ENCODE measurements at places on chromosomes 13 and 19.

DNA sequence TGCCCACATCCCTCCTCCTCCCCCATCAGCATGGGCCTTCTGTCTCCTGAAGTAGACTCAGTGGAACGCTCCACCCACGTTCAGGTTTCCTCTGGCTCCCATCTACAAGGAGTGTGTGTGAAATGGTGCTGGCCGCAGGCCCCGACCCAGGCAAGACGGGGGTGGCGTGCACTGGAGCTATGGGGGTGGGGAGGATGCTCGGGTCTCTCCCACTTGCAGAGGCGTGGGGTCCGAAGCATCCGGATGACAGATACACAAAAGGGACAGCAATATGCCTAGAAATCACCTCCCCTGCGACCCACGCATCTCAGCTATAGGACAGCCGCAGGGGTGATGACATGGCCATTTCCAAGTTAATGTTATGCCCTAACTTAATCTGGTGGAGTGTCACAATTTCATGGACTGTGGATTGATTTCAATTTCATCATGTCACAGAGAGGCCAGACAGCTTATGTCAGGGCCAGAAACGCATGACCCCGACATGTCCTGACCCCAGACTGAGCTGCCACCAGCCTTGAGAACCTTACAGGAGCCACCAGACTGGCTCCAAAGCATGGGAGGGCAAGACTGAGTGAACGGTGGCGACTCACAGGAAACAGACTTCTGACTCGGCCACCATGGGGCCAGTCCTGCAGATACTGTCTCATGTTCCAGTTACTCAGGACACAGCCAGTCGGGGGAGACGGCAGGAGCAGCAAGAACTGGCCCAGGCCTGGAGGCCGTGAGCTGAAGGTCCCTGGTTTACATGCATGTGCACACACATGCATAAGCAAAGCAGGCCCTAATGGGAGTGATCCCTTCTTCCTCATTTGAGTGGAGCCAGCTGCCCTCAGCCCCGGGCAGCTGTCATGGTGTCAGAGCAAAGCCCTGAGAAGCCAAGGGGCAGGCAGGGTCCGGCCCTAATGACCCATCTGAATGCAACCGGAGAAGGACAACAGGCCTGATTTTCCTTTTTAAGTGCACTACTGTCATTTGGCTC is 82.2 kb downstream of the SLC7A1 start:
- no peak for DNase-seq

DNA sequence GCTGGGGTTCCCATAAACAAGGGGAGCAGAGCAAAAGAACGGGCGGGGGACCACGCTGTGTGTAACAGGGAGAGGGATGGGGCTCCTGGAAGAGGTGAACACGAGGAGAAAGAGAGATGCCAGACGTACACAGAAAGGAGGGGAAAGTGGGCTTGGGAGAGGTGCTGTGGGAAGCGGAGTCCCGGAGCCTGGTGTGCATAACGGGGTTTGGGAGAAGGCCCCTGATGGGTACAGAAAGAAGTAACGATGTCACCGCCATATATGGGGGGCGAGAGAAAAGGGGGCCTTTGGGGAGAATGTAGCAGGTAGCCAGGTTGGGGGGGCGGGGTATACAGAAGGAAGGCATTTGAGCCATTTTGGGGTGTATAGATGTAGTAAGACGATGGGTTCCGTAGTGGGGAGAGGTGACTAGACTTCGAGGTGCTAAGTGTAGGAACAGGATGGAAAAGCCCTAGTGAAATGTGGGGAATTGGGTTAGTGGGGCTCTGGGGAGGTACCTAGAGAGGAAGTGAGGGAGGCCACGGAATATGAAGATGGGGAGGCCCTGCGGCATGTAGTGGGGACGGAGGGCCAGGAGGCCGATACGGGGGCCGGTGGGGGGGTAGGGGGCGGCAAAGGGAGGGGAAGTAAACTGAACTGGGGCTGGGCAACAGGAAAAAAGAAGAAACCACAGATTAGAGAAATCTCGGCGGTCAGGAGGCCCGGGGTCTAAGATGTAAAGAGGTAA is 787 bp downstream of the ZNF580 start:
- no peak for DNase-seq

DNA sequence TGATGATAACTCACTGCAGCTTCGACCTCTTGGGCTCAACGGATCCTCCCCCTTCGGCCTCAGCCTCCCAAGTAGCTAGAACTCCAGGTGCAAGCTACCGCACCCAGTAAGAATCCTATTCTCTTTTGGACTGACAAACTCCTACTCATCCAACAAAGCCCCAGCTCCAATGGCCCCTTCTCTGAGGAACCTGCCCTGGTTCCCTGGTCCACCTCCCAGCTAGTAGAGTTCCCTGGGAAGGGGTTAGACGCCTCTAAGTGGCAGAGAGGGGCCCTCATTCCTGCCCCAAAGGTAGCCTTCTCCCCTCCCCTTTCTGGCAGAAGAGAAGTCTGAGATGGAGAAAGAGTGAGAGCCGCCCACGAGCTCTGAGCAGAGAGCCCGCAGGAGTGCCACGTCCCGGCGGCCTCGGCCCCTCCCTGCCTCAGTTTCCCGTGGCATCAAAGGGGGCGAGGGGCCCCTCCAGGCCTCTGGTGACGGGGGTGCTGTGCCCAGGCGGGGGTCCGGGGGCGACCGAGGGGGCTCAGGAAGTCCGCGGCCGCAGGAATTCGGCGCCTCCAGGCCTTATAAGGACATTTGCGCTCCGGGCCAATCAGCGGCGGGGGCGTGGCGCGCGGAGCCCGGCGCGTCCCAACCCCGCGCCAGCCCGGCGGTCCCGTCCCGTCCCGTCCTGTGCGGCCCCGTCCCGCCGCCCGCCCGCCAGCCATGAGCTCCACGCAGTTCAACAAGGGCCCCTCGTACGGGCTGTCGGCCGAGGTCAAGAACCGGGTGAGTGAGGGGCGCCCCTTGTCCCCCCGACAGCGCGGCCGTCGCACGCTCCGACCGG is at the start of gene CNN2:
CNN2 (plus strand) TSS at position 649 of the 823 bp plus-strand sequence; CDS start at position 703, 54 bp downstream.
- peak; percentile 74 for DNase-seq

GRCh38 chr19:3145909-3146676 is 10.3 kb downstream of the GNA15 start:
- DNase-seq = no peak

- peak; percentile 74 for DNase-seq
Observed at GRCh38 chr19:48333467-48334384, 8.4 kb downstream of the EMP3 start.

- DNase-seq = peak; percentile 82
Observed at GRCh38 chr19:3721131-3721886, 13.1 kb downstream of the TJP3 start.

GRCh38 chr19:3849092-3849491 is 19.7 kb downstream of the ZFR2 start:
- DNase-seq = peak; percentile 67

DNA sequence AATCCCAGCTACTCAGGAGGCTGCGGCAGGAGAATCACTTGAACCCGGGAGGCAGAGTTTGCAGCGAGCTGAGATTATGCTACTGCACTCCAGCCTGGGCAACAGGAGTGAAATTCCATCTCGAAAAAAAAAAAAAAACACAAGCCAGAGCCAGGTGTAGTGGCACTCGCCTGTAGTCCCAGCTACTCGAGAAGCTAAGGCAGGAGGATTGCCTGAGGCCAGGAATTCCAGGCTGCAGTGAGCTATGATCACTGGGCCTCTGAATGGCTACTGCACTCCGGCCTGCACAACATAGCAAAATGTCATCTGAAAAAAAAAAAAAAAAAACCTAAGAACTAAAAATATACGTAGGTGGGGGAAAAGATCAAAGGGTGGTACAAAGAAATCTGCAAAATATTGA is 19.4 kb downstream of the EPS15L1 start:
- DNase-seq = no peak

GRCh38 chr13:59790626-59791025 is 373.1 kb downstream of the DIAPH3 start:
- no peak for DNase-seq

DNA sequence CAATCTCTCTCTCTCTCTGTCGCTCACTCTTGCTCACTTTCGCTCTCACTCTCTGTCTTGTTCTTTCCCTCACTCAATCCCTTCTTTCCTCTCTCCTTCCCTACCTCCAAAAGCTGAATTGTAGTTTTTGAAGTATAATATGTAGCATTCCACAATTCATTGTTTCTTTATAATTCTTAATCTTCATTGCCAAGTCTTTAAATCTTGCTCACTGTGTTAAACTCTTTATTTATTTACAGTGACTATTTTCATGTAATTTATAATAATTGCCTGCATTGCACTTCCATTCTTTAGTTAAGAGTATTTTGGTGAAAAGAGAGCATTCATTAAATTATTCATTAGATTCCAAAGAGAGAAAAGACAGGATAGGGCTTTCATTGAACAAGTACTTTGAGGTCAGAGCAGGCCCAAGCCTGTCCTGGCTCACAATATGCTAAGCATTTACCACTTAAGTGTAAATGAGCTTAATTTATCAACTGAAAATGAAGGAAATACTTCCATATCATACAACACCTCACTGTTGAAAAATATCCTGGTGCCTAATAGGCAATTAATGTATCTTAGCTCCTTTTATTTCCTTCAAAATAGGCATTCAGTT is 257.4 kb upstream of the SLITRK1 start:
- no peak for DNase-seq

- DNase-seq = peak; percentile 11
Observed at GRCh38 chr19:18292810-18293641, 11.6 kb upstream of the JUND start.

- DNase-seq = no peak
Observed at GRCh38 chr13:76350399-76350798, 535.8 kb downstream of the KCTD12 start.

DNA sequence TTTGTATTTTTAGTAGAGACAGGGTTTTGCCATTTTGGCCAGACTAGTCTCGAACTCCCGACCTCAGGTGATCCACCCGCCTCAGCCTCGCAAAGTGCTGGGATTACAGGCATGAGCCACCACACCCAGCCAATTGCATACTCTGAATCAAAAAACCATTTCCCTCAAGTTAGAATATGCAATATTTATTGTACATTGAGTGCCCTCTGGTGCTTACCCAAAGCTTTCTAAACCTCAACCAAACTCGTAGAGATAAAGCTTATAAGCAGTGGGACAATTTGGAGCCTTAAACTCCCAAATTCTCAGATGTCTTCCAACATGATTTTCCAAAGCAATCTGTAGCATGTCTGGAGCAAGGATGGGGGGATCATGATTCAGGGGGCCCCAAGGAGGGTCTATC is 22.4 kb downstream of the RFXAP start:
- no peak for DNase-seq

All from RWPE1 (cell line).